CD4-positive, alpha-beta T cell treated with Interleukin-10 for 1 hour (primary cell): ENCODE measurements at places on chromosomes 1 and 21.

GRCh38 chr1:205970486-205970885 lies 27.2 kb upstream of the SLC26A9 start:
- DNase-seq, result no peak

DNA sequence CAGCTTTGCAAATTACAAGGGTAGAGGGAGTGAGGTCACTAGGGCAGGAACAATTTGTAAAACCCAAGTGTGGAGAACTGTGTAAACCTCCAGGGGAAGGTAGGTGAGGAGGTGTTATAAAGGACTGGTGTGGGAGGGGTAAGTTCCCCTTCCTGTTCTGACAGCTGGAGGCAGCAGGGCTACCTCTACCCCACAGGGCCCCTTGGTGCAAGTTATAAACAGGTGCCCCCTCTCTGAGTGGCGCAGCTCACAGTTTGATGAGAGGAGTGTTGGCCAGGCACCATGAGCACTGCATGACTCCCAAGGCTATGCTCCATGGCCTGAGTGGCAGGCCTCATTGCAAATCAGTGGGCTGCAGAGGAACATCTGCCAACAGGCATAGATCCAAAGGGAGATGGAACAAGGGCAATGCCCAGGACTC lies 41.0 kb downstream of the MFSD2A start:
- peak; percentile 28 for DNase-seq

- no peak for DNase-seq
Measured at GRCh38 chr1:145993618-145994390, 2.6 kb downstream of the TXNIP start.

DNA sequence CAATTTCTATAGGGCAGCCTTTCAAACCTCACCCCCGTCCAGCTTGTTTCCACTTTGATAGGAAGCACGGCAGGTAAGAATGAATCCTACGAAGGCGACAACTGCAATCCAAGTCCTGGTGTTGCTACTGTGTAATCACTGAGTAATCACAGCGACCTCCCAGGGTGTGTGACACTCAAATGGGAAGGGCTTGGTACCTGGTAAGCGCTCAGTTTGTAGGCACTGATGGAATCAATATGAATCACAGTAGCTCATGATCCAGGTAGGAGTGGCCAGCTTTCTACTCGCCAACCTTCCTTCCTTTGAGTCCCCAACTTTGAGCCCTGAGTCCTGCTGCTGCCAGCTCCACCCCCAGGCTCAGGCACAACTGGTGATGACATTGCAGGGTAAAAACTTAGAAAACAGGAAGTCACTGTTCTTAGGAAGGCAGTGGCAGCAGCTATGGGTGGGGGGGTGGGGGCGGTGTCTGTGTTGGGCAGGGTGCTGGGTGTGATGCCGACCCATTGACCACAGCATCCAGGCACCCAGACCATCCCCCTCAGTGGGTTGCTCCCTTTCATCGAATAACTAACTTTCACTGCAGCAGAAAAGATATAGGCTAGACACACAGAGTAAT lies 70.7 kb downstream of the CD247 start:
- DNase-seq, result peak; percentile 79

GRCh38 chr1:146001709-146002108 lies 5.3 kb upstream of the TXNIP start:
- no peak for DNase-seq

- DNase-seq, result no peak
Measured at GRCh38 chr1:28436211-28436769, 66.8 kb downstream of the PHACTR4 start.

GRCh38 chr1:29664711-29665110 lies 428.4 kb downstream of the PTPRU start:
- no peak for DNase-seq

DNA sequence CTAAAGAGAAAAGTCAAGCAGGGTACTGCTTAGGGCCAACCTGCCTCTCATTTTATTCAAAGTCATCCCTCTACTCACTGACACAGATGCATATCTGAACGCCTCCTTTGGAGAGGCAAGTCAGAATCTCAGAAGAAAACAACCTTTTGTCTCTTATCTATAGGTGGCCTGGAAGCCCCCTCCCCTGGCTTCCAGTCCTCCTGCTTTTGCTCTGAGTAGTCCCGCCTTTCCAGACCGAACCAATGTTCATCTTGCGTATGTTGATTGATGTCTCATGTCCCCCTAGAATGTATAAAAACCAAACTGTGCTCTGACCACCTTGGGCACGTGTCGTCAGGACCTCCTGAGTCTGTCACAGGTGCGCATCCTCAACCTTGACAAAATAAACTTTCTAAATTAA lies 81.8 kb downstream of the WDR4 start:
- no peak for DNase-seq

- no peak for DNase-seq
Measured at GRCh38 chr21:36127977-36128376, 6.9 kb upstream of the CBR3 start.

DNA sequence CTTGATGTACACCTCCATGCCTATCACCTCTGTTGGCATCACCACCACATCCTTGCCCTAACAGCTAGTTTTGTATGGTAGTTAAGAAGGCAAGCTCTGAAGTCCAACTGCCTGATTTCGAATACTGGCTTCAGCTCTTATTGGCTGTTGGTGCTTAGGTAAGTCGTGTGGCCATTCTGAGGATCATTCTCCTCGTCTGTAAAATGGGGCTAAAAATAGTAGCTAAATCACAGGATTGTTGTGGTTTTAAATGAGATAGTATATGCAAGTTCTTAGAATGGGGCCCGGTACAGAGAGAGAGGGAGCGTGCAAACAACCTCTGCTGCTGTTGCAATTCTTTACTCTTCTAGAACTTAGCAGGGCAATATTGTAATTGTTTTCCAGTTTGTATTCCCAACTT lies 20.8 kb upstream of the SPOCD1 start:
- DNase-seq, result no peak

GRCh38 chr1:45370575-45370974 lies 30.3 kb upstream of the MUTYH start:
- no peak for DNase-seq

- DNase-seq, result no peak
Measured at GRCh38 chr1:107953556-107953955, 11.4 kb downstream of the VAV3 start.

DNA sequence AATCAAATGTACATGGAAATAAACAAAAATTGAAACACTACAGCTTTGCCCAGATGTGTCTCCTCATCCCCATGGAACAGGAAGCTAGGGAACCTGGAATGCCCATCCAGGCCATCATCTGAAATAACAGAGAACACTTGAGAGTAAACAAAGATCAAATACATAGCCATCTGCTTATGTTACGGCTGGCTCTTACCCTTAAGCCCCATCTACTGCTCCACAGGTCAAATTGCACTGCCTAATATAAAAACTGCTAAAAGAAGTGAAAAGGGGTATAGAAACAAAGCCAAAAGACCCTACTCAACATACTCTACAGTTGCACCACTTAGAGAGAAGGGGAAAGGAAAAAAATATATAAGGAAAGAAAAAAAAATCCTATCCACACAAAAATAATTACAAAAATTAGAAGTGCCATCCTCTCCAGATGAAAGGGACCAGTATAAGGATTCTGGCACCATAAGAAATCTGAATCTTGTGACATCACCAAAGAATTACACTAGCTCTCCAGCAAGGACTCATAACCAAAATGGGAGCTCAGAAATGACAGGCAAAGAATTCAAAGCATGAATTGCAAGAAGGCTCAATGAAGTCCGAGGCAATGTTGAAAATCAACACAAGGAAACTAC lies 26.9 kb downstream of the OR6Y1 start:
- DNase-seq, result peak; percentile 15

- DNase-seq, result no peak
Measured at GRCh38 chr1:100404821-100405220, 52.5 kb downstream of the CDC14A start.

DNA sequence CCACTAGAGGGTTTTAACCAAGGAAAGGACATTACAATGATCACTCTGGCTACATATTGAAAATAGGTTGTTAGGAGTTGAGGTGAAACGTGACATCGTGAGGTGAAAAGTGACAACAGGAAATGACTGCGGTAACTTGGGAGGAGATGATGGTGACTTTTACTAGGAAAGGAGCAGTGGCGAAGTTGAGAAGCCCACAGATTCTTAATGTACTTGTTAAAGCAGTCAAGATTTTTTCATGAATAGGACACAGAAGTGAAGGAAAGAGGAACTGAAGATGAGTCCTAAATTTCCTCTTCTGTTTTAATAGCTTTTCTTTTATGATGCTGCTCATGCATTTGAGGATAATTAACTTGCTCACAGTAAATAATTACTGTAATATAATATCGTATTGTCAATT lies 59.5 kb downstream of the OMA1 start:
- DNase-seq, result no peak

DNA sequence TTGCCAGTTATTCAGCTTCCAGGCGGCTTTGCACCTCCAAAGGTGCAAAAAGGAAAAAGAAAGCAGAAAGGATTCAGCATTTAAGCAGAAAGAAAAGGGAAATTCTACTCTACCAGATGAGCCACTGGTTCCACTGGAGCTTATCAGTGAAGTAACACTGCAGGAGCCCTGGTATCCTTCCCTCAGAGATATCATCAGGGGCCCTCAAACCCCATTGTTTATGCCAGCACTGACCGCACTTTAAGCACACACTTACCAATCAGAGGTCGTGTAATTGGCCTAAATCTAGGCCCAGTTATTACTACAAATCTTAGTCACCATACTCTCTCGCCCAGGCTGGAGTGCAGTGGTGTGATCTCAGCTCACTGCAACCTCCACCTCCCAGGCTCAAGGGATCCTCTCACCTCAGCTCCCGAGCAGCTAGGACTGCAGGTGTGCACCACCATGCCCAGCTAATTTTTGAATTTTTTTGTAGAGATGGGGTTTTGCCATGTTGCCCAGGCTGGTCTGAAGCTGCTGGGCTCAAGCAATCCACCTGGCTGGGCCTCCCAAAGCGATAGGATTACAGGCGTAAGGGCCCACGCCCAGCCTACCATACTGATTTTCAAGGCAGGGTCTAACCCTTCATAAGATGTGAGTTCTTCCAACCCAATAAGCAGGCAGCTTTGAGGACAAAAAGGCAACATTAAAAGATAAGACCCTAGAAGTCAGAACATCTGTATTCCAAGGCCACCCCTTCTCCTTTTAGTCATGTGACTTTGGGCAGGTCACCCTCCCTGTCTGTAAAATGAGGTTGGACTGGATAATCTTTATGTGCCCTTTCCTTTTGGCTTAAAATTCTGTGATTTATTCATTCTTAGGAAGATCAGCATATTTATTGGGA lies 125.3 kb downstream of the SYT2 start:
- DNase-seq, result no peak

DNA sequence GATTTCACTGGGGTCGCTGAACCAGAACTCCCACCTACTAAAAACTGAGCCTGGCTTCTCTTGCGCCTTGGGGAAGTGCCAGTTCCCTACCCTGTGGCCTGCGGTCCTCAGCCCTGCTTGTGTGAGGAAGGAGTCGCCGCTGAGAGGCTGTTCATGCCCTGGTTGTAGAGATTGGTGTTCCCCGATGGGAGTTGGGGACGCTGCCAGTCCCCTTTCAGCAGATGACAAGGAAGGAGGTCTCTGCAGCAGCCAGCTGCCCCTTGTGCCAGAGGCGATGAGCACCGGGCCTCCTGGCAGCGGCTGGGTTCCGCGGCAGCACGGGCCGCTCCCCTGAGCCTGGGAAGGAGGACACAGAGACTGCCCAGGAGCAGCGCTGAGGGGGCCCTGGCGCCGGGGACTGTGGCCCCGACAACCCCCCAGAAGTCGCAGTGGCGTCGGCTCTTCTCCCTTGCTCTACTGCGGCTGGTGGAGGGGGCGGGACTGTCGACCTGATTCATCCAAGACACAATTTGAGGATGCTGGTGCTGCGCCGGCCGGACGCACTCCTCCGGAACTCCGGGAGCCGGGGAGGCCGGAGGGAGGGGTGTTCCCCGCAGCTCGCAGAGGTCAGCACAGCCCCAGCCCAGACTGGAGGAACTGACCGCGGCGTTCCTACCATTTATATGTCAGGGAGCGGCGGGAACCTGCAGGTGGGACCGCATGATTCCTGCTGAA lies 12.0 kb upstream of the ADORA3 start:
- no peak for DNase-seq

- DNase-seq, result no peak
Measured at GRCh38 chr1:242139442-242139841, 140.5 kb upstream of the MAP1LC3C start.

DNA sequence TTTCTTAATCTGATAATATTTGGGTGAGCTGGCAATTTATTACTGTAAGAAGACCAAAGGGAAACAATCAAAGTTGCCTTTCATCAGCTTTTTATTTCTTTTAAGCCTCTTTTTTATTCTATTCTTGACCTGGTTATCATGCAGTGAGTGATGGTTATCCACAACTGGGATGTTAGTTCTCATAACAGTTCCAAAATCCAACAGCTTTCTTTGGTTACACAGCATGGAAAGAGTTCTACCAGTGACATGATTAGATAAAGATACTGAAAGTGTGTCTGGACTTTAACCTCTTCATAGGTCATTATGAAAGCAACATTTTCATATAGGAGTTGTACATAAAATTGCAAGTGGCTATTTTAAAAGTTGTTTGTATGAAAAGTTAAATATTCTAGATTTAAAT lies 163.0 kb downstream of the SYT2 start:
- no peak for DNase-seq

GRCh38 chr1:211830055-211830327 lies 572 bp downstream of the LPGAT1 start:
- peak; percentile 33 for DNase-seq

GRCh38 chr1:19053486-19053885 lies 97.0 kb upstream of the IFFO2 start:
- DNase-seq, result no peak

GRCh38 chr1:107593501-107594209 lies 371.3 kb downstream of the VAV3 start:
- no peak for DNase-seq

DNA sequence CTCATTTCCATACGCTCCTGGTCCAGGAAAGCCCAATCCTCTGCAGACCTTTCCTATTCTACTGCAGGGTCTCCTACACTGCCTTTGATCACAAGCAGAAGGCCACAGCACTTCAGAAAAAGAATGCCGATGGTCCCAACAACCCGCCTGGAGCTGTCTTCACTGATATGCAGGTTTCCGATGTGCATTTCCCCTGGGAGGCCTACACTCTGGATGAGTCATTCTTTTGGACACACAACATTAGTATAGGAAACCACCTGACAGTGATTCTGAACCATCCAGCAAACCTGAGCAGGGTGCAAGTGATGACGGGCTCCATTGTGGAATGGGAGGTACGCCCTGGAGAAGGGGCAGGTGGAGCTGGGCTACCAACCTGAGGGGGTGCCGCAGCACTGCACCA lies 15.0 kb downstream of the PCAT6 start:
- no peak for DNase-seq

GRCh38 chr1:204958317-204959307 lies 84.4 kb upstream of the CNTN2 start:
- no peak for DNase-seq

GRCh38 chr1:119331915-119332314 lies 36.7 kb upstream of the HAO2 start:
- no peak for DNase-seq

DNA sequence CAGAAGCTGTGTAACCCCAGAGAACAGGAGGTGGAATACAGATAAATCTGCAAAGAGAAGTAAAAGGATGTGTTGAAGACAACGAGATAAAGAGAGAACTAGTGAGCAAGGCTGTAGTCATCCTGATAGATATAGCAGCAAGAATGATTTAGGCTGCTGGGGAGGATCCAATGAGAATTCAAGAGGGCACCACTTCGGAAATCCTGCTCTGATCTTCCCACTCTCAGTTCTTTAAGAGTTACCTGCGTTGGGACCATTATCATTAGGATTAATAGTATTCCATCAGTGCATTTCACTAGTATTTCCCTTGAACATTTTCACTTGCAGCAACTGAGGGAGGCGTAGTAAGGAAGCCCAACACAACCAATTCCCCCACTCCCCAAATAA lies at the start of gene BRINP3:
BRINP3 (minus strand) TSS at position 103 of the 387 bp plus-strand sequence.
- DNase-seq, result no peak

- DNase-seq, result no peak
Measured at GRCh38 chr1:5125208-5125607, 470.8 kb downstream of the AJAP1 start.
